Head of caudate nucleus (tissue), 42 donors: ENCODE measurements at places on chromosomes 2 and 18.
A peak's percentile ranks its signal among the peaks of the same experiment; 100 is the strongest.

DNA sequence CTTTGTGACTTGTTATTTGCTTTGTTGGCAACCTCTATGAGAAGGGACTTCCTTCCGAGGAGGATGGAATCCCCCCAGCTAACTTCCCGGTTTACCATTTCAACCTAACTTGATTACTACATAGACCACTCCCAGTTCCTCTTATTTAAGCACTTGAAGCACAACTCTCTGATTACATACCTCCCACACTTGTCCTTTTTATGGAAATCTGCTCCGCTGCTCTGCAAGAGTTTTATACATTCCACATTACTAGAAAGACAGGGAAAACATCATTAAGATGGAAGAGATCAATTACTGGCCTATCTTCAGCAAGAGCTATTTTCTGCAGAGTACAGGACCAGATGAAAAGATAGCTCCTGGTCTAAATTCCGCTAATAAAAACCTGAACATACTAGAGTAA, 160.0 kb upstream of the PGAP1 start:
- no peak for DNase-seq

DNA sequence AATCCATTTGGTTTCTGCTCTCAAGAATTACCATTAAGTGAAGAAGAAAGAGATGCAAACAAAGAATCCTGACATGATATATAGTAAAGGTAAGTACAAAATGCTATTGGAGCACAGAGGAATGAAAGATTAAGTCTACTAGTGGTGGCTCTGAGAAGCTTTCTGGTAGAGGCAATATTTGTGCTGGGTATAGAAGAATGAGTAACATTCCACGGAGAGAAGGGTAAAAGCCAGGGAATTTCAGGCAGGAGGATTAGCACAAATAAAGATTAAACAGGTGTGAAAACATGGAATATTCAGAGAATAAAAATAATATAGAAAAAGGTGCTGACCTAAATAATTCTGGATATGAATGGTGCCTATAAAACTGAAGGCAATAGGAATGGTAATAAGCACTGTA, 31.8 kb downstream of the METTL8 start:
- no peak for DNase-seq

- no peak for DNase-seq
These were observed 112.8 kb upstream of the FN1 start for GRCh38 chr2:215548714-215549113.

DNA sequence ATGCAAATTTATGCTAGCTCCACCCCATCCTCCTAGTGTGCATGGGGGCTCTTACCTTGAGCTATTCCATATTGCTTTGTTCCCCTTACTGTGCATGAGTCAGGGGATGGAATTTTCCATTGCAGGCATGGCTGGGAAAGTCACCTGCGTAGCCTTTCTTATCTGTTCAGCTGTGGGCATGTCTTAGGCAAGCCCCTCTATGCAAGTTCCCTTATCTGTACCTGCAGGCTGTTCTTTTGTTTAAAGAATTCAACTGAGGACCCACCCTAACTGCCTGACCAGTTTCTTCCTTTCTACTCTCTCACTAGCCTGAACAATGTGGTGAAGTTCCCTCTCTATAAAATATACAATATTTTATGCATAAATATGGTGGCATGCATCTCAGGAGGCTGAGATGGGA, 54.2 kb upstream of the CDCA7 start:
- no peak for DNase-seq

DNA sequence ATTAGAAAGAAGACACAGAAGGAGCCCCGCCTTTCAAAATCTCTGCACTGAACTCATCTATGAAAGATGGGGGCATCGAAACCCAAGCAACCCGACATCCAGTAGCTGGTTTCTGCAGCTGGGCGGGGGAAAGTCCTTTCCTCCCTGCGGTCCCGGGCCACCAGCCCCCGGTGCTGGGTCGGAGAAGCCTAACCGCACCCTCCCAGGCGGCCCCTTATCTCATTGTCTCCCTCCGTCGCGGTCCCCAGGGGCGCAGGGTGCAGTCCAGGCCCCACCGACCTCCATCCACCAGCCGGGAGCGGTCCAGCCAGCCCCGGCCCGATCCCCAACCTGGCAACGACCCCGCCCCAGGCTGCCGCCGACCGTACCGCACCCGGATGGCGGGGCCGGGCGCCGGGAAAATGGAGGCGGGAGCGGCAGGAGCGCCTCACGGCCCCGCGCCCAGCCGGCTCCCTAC, 452 bp downstream of the RAPH1 start:
- no peak for DNase-seq

DNA sequence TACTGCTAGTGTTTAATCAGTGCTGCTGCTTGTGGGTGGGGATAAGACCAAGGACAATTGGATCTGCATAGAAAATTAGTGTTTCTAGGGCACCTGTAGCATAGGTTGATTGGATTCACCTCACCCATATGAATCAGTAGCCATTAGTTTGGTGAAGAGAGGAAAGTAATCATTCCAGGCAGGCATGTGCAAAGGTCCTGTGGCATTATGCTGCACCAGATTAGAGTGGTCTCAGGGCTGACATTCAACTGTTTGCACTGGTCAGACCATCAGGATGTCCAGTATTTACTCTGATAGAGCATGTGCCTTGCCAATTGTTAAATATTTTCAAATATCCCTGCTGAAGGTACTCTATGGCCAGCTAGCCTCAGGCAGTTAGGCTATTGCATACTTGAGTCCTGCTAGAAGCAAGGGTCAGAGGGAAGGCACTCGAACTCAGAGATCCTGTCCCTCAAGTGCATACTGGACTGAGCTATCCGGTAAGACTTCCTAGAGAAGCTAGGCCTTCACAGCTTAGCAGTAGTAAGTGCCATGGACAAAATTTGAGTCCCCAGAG, 64.7 kb downstream of the SKA1 start:
- no peak for DNase-seq

DNA sequence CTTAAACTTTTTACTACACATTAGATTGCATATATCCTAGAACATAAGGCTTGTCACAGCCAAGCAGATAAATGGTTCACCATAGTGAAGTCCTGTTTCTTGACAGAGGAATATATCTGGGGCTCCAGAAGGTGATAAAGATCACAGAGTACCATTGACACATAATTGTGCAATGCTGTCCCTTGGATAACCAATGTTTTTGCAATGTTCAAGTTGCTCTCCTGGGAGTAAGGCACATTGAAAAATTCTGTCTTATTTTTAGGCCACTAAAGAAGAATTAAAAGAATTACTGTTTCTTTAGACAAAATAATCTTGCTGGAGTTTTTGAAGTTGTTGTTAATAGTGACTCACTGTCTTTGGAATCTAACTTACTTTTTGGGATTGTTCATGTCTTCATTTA, 1132.8 kb downstream of the LRP1B start:
- DNase-seq = no peak

DNA sequence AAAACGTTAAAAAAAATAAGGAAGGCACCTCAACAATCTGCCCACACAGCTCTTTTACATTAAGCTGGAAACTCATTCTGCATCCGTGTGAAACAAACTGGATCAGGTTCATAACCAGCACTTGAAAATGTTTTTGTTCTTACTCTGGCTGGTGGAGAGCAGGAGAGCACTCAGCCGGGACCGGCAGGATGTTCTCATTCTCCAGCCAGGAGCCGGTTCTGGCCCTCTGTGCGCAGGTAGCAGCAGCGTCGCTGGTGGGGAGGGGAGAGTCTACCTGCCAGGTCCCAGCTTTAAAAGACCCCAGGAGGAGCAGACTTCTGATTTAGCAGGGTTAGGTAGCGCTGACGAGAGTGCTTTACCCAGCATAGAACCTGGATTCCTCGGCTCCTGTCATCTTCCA, 834.9 kb upstream of the SALL3 start:
- no peak for DNase-seq

DNA sequence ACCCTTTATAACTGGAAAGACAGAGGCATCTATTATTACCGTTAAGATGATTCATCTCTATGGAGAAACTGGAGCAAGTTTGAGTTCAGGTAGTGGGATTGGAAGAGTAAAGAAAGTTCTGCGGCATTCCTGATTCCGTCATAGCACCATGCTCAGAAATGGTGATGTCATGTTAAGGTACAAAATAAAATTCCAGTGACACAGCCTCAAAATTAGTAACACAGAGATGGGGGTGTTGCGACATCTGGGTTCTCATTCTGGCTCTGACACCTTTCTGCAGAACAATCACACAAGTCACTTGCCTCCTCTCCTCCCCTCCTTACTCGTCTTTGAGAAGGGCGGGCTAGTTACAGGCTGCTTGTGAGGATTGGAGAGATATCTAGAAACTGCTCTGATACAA, 105.7 kb downstream of the DPP10 start:
- DNase-seq = peak; percentile 15

- no peak for DNase-seq
These were observed 178.5 kb downstream of the THADA start for GRCh38 chr2:43417300-43417699.

GRCh38 chr2:141728886-141729285, 401.9 kb downstream of the LRP1B start:
- DNase-seq = no peak

GRCh38 chr2:47026748-47027534, 111.3 kb upstream of the MCFD2 start:
- no peak for DNase-seq

DNA sequence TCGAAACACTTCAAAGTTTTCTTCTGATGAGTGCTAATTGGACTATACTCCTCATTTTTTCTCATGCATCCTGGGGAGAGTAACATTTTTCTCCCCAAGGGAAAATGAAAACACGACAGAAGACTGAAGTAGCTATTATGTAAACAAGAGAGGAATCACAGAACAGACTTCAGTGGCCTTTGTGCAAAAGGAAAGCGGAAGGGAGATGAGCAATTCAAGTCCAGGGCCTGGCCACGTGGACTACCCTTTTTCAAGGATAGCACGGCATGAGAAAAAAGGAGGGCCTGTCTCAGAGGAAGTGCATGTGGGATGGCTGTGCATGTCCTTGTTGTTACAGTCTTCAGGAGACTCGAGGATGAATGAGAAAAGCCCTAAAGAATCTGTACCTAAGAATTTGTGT, 43.8 kb upstream of the KCNE4 start:
- DNase-seq = no peak

- DNase-seq = no peak
These were observed 428.7 kb upstream of the GYPC start for GRCh38 chr2:126227250-126227649.
